ENCODE measurements at places on chromosomes 6 and 20. TPM values are rescaled to one million over a fixed set of nuclear protein-coding genes. Genes with fewer than 3 reads are reported as not detected.

The HEY2 gene
- not detected for total RNA-seq

The GATA5 gene
- total RNA-seq: not detected

The ECT2L gene
- not detected for total RNA-seq

The CASS4 gene
- total RNA-seq: 3.1 TPM

The IGF2R gene
- total RNA-seq: 77.9 TPM

The STMND1 gene
- total RNA-seq: not detected

Data from activated CD4-positive, alpha-beta T cell treated with anti-CD3 and anti-CD28 coated beads, Interleukin-2, amount 10 ng/mL, durations not matched to agents 24 days and 14 days (primary cell).